Calu3 (cell line): ENCODE measurements at places on chromosomes 4 and X.

GRCh38 chr4:8403173-8403753, 37.3 kb downstream of the ACOX3 start:
- peak; percentile 83 for DNase-seq

- DNase-seq: no peak
Measured at GRCh38 chrX:123610915-123611314, 121.9 kb downstream of the THOC2 start.

- no peak for DNase-seq
Measured at GRCh38 chr4:148893095-148893494, 450.9 kb upstream of the NR3C2 start.

DNA sequence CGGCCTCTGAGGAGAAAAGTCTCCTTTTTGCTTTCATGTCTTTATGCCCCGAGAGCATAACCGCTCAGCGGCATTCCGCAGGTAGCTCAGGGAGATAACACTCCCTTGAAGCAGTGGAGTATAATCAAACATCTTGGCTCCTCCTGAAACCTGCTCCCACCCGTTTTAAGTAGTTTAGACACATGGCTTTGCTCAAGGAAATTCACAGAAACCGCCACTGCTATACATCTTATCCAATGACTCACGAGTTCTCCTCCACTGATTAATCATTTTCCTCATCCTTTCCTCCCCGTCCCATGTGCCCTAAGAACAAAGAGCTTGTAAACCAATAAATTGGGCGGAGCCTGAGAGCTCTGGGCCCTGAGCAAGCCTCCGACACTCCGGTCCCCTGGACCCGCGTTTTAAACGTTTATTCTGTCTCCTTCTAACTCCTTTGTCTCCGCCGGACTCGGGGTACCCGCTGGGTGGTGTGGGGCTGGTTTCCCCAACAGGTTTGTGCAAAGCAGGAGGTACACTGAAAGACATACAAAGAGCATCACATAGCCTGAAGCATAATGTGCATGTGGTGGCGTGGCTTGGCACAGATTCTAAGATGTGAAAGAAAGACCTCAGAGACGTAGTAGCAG, 401.2 kb downstream of the TLL1 start:
- no peak for DNase-seq

DNA sequence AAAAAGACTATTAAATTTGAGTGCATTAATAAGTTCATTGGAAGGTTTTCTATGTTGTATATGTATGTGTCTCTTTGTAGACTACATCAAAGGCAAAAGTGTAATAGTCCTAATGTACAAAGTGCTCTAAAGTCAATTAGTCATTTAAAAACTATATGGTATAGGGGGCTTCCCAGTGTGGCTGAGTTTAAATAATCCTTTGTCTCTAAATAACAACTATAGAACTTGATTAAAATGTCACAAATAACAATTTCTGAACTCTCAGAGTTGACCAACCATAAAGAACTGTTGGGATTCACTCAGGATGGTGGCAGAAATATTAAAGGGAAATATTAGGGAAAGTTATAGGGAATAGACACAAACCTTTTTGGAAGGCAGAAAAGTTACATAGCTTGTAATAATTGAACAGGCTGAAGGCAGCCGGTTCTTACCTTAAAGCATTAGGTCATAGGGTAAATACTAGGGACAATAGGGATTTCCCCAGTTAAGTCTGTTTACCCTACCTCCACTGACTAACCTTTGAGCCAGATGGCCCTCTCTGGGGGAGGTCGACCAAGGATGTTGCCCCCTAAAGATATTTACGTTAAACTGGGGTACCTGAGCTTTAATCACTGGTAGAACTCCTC, 1054.2 kb downstream of the ARAP2 start:
- DNase-seq: no peak
